Naive thymus-derived CD8-positive, alpha-beta T cell (primary cell): ENCODE measurements at places on chromosomes 4 and X. TPM values are rescaled to one million over a fixed set of nuclear protein-coding genes. Genes with fewer than 3 reads are reported as not detected.
A peak's percentile ranks its signal among the peaks of the same experiment; 100 is the strongest.

DNA sequence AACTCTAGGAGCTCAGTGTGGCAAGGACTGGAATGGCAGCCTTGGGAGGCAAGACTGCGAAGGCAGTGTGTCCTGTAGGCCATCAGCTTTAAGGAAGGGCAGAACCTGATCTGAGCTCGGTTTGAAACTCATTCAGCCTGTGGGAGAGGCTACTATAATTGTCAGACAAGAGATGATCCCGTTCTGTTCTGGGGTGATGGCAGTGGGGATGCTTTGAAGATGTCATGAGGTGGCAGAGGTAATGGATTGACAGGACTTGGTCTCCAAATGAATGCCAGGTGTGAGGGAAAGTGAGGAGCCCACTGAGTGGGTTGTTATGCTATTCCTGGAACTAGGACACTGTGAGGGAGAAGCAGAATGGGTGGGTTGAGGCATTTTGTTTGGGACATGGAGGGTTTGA lies 144.9 kb downstream of the PJA1 start:
- no peak overlapping the region for H3K27ac ChIP-seq
- H3K27me3 ChIP-seq: no peaks in the 10 kb centered on the region
- H3K36me3 ChIP-seq: no peaks in the 10 kb centered on the region
- no peak overlapping the region for H3K4me3 ChIP-seq
- no peak for DNase-seq
- no peaks in the 10 kb centered on the region for H3K4me1 ChIP-seq

DNA sequence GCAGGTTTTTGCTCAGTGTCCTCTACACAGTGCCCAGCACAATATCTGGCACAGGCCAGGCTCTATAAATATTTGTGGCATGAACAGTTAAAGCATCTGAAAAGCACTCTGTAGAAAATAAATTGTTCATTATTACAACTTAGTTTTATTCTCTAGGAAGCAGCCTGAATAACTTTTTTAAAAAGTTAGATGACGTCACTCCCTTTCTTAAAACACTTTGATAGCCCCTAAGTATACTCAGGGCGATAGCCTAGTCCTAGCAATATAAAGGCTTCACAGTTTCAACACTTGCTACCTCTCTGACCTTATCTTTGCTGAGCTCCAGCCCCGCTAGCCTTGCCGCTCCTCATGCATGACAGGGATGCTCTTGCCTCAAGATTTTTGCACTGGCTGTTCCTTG lies 80.6 kb downstream of the GPM6A start:
- H3K36me3 ChIP-seq: no peaks in the 10 kb centered on the region
- no peak for DNase-seq
- H3K27ac ChIP-seq: no peak overlapping the region
- H3K27me3 ChIP-seq: no peaks in the 10 kb centered on the region
- no peak overlapping the region for H3K4me3 ChIP-seq

DNA sequence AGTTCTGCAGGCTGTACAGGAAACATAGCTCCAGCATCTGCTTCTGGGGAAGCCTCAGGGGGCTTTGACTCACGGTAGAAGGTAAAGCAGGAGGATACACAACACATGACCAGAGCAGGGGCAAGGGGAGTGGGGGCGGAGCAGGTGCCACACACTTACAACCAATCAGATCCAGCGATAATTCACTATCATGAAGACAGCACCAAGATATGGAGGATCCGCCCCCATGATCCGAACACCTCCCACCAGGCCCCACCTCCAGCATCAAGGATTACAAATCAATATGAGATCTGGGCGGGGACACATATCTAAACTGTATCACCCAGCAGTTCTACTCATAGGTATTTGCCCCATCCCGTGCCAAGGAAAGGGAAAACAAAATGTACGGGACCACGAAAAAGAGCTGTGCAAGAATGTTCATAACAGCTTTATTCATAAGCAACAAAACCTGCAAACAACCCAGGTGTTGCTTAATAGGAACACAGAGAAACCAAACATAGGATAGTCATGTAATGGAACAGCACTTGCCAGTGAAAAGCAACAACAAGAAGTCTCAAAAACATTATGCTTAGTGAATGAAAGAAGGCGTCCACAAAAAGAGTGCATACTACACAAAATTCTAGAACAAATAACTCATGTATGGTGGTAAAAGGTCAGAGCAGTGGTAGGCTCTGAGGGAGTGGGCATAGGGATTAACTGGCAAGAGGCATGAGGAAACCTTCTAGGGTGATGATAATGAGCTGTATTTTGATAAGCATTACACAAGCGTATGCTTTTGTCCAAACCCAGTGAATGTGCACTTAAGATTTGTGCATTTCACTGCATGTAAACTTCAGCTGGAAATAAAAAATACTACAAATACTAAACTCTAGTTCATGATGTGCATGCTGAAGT lies 130.9 kb upstream of the FAM9B start:
- H3K36me3 ChIP-seq: no peaks in the 10 kb centered on the region
- DNase-seq: no peak
- H3K27me3 ChIP-seq: no peaks in the 10 kb centered on the region
- H3K4me3 ChIP-seq: peak overlapping the region; percentile 2
- H3K4me1 ChIP-seq: peaks cover 19% of the 10 kb centered on the region

GRCh38 chr4:80213117-80213815 lies 16.0 kb downstream of the PRDM8 start:
- H3K36me3 ChIP-seq: no peaks in the 10 kb centered on the region
- H3K4me1 ChIP-seq: no peaks in the 10 kb centered on the region
- no peak overlapping the region for H3K4me3 ChIP-seq

- DNase-seq: peak; percentile 53
- H3K27me3 ChIP-seq: peaks cover 3% of the 10 kb centered on the region
- no peak overlapping the region for H3K27ac ChIP-seq
- peaks cover 4% of the 10 kb centered on the region for H3K4me1 ChIP-seq
- no peaks in the 10 kb centered on the region for H3K36me3 ChIP-seq
- no peak overlapping the region for H3K4me3 ChIP-seq
Observed at GRCh38 chr4:144174401-144175067, 34.0 kb upstream of the GYPA start.

- DNase-seq: no peak
- no peaks in the 10 kb centered on the region for H3K27me3 ChIP-seq
- no peak overlapping the region for H3K27ac ChIP-seq
- H3K4me3 ChIP-seq: no peak overlapping the region
- no peaks in the 10 kb centered on the region for H3K4me1 ChIP-seq
Observed at GRCh38 chr4:16655111-16655510, 243.3 kb downstream of the LDB2 start.

Gene BMP3
- not detected for total RNA-seq

Gene FRMPD3
- 0.13 TPM for total RNA-seq

Gene SASH3
- 154 TPM for total RNA-seq

Gene SHROOM4
- not detected for total RNA-seq

Gene RBM47
- total RNA-seq: 0.88 TPM

Gene BGN
- not detected for total RNA-seq

Gene FOXP3
- total RNA-seq: 0.41 TPM

Gene GPRIN3
- 6.3 TPM for total RNA-seq

Gene LONRF3
- total RNA-seq: 7.5 TPM
